ENCODE measurements at places on chromosomes 1 and 21. TPM values are rescaled to one million over a fixed set of nuclear protein-coding genes. Genes with fewer than 3 reads are reported as not detected.

Gene PGLYRP4
- total RNA-seq, result 0.26 TPM

Gene RGS4
- total RNA-seq, result not detected

Gene KRTAP10-12
- total RNA-seq, result not detected

Gene ZBTB18
- total RNA-seq, result 6.5 TPM

- H3K27me3 ChIP-seq, result peaks cover 21% of the 10 kb centered on the region
- H3K4me3 ChIP-seq, result no peak overlapping the region
- H3K36me3 ChIP-seq, result no peaks in the 10 kb centered on the region
- no peak for ATAC-seq
- H3K4me1 ChIP-seq, result no peaks in the 10 kb centered on the region
- no peak overlapping the region for H3K27ac ChIP-seq
These were observed 5.5 kb downstream of the LCE1B start for GRCh38 chr1:152817309-152817708.

DNA sequence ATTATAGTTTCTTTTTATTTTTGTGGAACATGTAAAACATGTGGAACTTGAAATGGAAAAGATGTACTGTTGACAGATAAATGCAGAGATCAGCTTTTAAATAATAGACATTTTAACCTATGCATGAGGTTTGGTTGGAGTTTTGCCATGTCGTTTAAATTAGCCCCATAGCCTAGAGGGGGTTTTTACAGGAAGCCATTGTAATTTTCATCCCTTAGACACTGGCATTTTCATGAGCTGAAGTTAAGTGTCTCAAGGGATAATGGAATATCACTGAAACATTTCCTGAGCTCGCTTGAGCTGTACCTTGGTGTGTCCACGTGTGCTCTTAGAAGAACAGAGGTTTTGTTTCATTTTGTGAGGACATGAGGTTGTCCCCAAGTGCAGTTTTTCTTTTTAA lies 54.2 kb downstream of the HMCN1 start:
- no peak overlapping the region for H3K27ac ChIP-seq
- H3K27me3 ChIP-seq, result peaks cover 12% of the 10 kb centered on the region
- no peaks in the 10 kb centered on the region for H3K4me1 ChIP-seq
- no peaks in the 10 kb centered on the region for H3K36me3 ChIP-seq
- ATAC-seq, result no peak

DNA sequence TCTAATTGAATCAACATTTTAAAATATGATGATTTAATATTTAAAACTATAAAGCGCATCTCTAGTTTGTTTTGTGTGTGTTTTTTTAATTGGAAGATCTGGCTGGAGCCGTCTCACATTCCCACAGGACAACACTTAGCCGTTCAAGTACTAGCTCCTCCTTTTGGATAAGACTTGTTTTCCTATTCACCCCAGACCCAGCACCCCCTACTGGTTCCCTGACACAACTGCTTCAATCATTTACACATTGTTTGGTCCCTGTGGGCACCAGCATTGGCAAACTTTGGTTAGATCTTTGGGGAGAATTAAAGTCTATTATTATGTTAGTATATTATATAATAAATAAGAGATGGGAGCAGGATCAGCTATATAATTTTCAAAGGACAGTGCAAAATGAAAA lies 34.5 kb downstream of the TYW3 start:
- H3K4me1 ChIP-seq, result no peaks in the 10 kb centered on the region
- peaks cover 33% of the 10 kb centered on the region for H3K36me3 ChIP-seq
- H3K27me3 ChIP-seq, result peaks cover 3% of the 10 kb centered on the region
- H3K27ac ChIP-seq, result no peak overlapping the region

GRCh38 chr1:212512816-212513559 lies 80.3 kb downstream of the NENF start:
- H3K27ac ChIP-seq, result no peak overlapping the region
- H3K27me3 ChIP-seq, result peaks cover 49% of the 10 kb centered on the region
- peak; percentile 58 for ATAC-seq
- H3K4me1 ChIP-seq, result no peaks in the 10 kb centered on the region
- H3K36me3 ChIP-seq, result no peaks in the 10 kb centered on the region
- no peak overlapping the region for H3K4me3 ChIP-seq

GRCh38 chr1:80365359-80366021 lies 1359.0 kb upstream of the ADGRL4 start:
- no peak for ATAC-seq
- no peak overlapping the region for H3K27ac ChIP-seq
- no peak overlapping the region for H3K4me3 ChIP-seq
- no peaks in the 10 kb centered on the region for H3K27me3 ChIP-seq
- no peaks in the 10 kb centered on the region for H3K36me3 ChIP-seq
- no peaks in the 10 kb centered on the region for H3K4me1 ChIP-seq

GRCh38 chr1:182671750-182672486 lies 12.5 kb downstream of the RGS8 start:
- ATAC-seq, result no peak
- H3K27me3 ChIP-seq, result peaks cover 21% of the 10 kb centered on the region
- no peak overlapping the region for H3K27ac ChIP-seq
- no peaks in the 10 kb centered on the region for H3K4me1 ChIP-seq
- H3K4me3 ChIP-seq, result no peak overlapping the region
